Activated naive CD8-positive, alpha-beta T cell treated with anti-CD3 and anti-CD28 coated beads for 36 hours (primary cell): ENCODE measurements at places on chromosomes 11 and 22.

- DNase-seq = no peak
Measured at GRCh38 chr11:20594274-20595061, 4.9 kb upstream of the SLC6A5 start.

- no peak for DNase-seq
Measured at GRCh38 chr11:63506876-63507275, 992 bp downstream of the LGALS12 start.

- DNase-seq = no peak
Measured at GRCh38 chr11:110046775-110047380, 46.3 kb upstream of the ZC3H12C start.

GRCh38 chr11:34585735-34586487, 35.0 kb upstream of the EHF start:
- no peak for DNase-seq

DNA sequence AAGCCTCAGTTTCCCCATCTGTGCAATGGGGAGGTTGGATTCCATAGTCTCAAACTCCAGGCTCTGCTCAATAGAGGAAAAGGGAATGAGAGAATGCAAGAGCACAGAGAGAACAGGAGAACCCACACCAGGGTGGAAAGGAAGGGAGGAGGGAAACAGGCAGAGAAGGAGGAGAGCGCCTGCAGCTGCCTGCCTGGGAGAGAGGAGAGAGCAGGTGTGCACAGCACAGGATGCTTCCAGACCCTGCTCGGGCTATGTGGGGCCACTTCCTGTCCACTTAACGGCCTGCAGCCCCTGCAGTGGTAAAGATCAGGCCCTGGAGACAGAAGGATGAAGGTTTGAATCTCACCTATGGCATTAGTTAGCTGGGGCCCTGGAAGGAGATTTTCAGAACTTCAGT, 12.3 kb downstream of the LRRC32 start:
- no peak for DNase-seq

GRCh38 chr22:22698263-22698750, 53.9 kb downstream of the GGTLC2 start:
- no peak for DNase-seq

- DNase-seq = no peak
Measured at GRCh38 chr11:26025676-26026075, 306.3 kb upstream of the ANO3 start.

- DNase-seq = no peak
Measured at GRCh38 chr11:126915430-126915829, 85.1 kb downstream of the KIRREL3 start.

- DNase-seq = no peak
Measured at GRCh38 chr22:37063431-37064420, 12.2 kb downstream of the KCTD17 start.

- DNase-seq = peak; percentile 66
Measured at GRCh38 chr22:35023692-35024363, 42.1 kb upstream of the ISX start.

- no peak for DNase-seq
Measured at GRCh38 chr11:107931206-107931605, 3.0 kb downstream of the RAB39A start.
